Stimulated activated CD4-positive, alpha-beta T cell treated with anti-CD3 and anti-CD28 coated beads, Interleukin-15, amount 100 ng/mL, for 1 hour (primary cell): ENCODE measurements at places on chromosomes 2 and 18.

- no peak for DNase-seq
Measured at GRCh38 chr2:233289648-233290047, 18.0 kb upstream of the SAG start.

GRCh38 chr2:225466891-225467604, 67.5 kb downstream of the NYAP2 start:
- no peak for DNase-seq

DNA sequence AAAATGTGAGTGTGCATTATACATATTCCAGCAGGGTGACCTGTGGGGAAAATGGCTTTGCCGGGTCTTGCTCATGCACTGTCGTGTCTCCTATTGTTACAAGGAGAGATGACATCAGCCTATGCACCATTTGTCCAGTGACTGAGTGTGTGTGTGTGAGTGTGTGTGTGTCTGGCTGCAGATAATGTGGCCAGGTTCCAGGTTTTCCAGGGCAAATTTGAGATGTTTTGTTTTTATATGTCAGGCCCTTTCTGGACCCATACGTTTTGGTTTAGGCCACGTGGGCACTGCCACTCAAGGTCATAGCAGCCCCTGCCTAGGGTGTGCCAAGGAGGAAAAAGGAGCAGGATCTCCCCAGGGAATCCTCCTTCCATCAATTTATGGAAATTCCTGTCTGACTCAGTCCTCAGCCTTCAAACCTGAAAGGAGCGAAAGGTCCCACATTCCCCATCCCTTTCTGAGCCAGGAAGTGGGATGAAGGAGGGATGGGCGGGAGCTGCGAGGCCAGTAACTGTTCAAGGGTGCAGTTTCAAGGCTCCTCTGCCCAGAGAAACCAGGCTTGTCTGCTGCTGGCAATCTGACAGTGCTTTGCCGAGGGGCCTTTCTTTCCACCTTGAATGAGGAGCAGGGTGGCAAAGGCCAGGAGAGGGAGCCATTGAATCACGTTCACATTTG, 93.0 kb upstream of the SMAD2 start:
- DNase-seq: no peak

DNA sequence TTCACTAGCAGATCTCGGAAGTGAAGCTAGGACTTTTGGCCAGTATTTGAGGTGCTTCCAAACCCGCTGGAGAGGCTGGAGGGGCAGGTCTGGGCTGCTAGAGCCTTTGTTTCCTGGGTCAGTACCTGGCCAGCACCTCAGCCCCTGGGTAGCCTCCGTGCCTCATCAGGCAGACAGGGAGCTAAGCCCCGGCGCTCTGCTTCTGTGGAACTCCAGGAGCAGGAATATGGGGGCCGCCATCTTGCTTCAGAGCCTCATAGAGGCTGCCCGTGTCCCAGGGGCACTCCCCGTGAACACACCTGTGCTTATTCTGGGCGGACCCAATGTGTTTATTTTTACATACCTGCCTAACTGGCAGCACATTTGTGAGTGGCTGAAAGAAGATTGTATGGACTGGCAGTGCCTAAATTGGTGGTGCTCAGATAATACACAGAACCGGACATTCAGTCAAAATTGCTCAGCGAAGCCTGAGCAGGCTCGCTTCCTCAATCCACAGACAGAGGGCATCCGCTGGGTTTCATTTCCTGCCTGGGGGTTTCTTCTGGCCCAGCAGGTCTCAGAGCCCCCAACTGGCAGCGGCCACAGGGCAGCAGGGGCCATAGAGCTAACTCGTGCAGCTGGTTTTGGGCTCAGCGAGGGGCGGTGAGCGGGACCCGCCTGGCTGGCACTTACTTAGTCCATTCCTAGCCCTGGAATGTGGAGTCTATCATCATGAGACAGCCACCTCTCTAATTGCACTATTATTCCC, 176.8 kb upstream of the ALKAL2 start:
- DNase-seq: no peak

- no peak for DNase-seq
Measured at GRCh38 chr18:37403100-37403781, 162.4 kb downstream of the CELF4 start.

DNA sequence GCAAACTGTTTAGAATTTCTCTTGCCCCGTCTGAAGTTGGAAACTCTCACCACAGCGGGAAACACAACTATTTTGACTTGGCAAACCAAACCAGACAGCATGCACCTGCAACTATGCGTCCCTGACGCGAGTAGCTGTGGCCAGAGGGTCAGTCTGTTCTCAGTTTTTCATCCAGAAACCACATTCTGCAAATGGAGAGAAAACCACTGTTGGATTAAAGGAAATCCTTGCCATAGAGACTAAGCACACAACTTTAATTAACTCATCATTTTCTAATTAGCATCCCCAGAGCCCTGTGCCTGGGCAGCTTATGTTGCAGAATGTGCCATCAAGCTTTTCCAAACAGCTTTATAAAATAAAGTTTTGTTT, 415.7 kb upstream of the TCF4 start:
- DNase-seq: no peak

- no peak for DNase-seq
Measured at GRCh38 chr2:158313734-158314133, 142.8 kb downstream of the CCDC148 start.

DNA sequence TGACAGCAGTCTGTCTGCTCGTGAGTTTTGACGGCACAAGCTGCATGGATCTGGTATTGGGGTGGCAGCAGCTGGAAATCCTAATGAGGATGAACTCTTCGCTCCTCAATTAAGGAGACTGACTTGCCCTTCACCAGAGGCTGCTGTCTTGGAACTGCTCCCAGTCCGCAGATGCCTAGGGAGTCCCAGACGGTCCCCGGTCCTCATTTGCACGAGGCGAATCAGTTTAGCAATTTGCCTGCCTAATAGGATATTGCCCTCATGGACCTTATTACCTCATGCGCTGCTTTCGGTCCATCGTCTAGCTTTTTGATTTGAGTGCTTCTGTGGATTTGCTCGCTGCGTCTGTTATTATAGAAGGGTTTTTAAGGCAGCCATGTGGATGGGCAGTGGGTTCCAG, 40.6 kb downstream of the ASAP2 start:
- DNase-seq: no peak

DNA sequence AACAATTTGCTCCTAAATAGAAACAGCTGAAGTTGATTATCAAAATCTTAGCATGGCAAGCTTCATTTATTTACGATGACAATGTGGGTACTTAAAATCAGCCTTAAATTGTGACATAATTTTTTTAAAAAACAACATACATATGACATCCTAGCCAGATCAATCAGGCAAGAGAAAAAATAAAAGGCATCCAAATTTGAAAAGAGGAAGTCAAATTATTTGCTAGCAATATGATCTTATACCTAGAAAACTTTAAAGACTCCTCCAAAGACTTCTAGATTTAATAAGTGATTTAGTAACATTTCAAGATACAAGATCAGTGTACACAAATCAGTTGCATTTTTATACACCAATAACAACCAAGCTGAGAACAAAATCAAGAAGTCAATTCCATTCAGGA, 14.3 kb upstream of the PPP3R1 start:
- no peak for DNase-seq

- peak; percentile 25 for DNase-seq
Measured at GRCh38 chr2:24359129-24360049, 947 bp downstream of the ITSN2 start.

DNA sequence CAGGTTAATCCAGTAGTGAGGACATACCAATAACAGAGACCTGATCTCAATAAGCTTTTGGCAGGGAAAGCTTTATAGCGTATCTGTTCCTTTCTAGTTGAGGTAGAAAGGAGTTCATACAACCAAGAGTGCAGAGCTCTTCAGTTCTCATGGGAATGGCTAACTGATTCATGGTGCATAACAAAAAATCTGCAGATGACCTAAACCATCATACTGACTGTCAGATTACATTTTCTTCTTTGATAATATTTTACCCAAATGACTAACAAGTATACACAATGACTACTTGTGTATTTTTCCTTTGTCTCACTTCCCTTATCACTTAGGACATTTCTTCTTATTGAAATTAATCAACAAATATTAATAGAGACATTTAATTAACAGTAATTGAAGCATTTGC, 140.0 kb upstream of the SERTAD2 start:
- DNase-seq: no peak

GRCh38 chr18:77522051-77522675, 272.5 kb downstream of the GALR1 start:
- DNase-seq: no peak

DNA sequence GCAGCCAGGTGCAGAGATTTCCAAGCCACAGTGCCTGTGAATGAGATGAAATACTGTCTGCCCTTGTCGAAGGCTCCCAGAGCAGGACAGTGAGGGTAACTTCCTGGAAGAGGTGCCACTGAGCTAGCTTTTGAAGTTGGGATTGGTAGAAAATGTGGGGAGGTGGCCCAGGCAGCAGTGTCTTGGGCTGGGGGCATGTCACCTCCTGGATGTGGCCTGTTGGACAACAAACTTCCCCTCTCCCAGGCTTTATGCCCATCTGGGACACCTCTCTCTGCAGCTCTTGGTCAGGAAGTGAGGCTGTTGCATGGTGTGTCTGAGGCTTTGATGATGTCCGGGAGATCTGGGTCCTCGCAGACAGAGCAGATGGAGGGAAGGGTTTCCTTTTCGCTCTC, 151.4 kb downstream of the DYSF start:
- no peak for DNase-seq

- DNase-seq: no peak
Measured at GRCh38 chr18:34330308-34330707, 105.6 kb upstream of the NOL4 start.

DNA sequence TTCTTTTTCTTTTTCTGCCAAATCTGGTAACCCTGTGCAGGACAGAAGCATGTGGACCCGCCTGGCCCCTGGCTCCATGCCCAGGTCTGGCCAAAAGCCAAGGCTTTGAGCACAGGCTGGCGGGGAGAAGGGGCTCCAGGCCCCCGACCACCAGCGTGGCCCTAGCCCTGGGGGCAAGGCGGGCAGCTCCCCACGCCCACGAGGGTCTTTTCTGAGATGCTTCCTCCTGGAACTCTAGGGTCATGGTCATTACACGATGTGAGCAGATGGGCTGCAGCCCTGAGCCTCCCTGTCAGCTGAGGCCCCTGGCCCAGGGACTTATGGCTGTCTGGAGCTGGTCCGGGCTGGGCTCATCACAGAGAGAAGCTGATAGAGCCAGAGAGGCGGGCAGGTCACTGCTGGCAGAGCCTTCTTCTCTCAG, 5.7 kb upstream of the OTOS start:
- no peak for DNase-seq

- no peak for DNase-seq
Measured at GRCh38 chr18:59706499-59706898, 9.3 kb upstream of the CCBE1 start.

DNA sequence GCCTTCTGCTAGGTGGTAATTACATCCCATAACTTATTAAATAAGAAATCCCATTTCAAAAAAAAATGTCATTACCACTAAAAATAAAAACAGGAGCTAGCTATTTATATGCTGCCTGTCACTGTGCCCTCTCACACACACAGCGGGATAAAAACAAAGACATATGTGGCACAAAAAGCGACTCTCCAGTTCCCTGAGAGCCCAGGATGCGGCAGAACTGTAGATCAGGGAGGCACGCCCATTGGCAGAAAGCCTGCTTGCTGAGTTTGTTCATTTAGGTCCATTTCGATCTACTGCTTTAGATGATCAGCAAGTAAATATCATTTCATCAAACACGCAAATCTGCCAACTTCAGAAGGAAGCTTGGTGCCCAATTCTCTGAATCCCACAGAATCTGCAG, 124.4 kb downstream of the TMEM163 start:
- DNase-seq: no peak

- DNase-seq: no peak
Measured at GRCh38 chr2:68992933-68993332, 18.5 kb downstream of the GKN1 start.

DNA sequence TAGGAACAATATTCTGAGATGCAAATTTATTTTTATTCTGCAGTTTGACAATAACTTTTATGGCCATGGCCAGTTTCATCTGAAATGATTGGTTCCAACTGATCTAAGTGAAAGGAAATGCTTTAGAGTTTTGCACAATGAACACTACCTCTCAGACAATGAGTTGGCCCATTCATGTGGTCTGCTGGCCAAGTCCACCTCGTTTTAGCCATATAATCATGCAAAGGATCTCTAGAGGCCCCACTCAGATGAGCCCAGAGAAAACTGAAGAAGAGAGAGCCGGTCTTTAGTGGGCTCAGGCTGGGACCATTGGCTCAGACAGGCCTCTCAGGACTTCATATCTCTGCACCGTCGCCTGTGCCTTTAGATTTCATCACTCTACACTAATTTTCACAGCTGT, 254.7 kb downstream of the MREG start:
- DNase-seq: no peak

DNA sequence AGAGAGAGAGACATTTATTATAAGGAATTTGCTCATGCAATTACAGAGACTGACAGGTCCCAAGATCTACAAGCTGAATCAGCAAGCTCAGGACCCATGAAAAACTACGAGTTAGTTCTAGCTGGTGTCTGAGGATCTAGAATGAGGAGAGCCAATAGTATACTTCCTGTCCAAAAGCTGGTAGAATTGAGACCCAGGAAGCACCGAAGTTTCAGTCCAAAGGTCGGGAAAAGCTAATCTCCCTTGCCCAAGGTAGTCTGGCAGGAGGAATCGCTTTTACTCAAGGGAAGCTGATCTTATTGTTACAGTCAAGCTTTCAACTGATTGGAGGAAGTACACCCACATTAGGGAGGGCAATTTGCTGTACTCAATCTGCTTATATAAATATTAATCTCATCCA, 389.6 kb downstream of the ADCYAP1 start:
- no peak for DNase-seq

- DNase-seq: no peak
Measured at GRCh38 chr2:133317178-133317577, 251.1 kb downstream of the NCKAP5 start.

DNA sequence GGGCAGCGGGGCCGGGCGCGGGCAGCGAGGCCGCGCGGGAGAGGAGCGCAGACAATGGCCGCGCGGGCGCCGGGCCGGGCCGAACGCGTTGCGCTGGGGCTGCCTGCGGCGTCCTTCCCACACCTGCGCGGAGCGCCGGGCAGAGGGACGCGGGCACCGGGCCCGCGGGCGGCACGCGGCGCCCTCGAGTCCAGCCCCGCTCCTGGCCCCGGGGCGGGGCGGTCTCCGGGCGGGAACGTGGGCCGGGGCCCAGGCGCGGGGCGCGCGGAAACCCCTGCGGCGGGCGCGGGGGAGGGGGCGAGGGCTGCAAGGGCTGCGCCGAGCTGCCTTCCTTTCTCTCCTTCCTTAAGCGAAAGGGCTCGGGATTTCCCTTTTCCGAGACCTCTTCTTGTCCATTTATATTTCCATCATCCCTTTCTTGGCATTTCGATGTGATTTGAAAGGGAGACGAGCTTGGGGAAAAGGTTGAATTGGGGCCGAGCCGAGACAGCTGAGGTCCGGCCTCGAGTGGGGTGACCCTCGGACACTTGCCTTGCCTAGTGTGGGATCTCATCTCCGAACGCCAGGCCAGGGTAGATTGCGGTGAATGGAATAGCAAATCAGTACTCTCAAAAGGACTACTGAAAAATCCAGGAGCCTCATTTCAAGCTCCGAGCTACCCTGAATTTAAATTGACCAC, 676 bp downstream of the KLHL23 start:
- peak; percentile 12 for DNase-seq

DNA sequence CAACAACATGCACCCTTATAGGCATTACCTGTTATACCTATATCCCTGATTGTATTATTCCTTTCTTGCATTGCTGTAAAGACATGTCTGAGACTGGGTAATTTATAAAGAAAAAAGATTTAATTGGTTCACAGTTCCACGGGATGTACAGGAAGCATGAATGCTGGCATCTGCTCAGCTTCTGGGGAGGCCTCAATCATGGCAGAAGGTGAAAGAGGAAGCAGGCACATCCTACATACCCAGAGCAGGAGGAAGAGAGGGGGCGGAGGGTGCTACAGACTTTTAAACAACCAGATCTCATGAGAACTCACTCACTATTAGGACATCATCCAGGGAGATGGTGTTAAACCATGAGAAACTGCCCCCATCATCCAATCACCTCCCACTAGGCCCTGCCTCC, 191.7 kb upstream of the SPHKAP start:
- DNase-seq: no peak
